ENCODE measurements at places on chromosomes 12 and 14.
A peak's percentile ranks its signal among the peaks of the same experiment; 100 is the strongest.

DNA sequence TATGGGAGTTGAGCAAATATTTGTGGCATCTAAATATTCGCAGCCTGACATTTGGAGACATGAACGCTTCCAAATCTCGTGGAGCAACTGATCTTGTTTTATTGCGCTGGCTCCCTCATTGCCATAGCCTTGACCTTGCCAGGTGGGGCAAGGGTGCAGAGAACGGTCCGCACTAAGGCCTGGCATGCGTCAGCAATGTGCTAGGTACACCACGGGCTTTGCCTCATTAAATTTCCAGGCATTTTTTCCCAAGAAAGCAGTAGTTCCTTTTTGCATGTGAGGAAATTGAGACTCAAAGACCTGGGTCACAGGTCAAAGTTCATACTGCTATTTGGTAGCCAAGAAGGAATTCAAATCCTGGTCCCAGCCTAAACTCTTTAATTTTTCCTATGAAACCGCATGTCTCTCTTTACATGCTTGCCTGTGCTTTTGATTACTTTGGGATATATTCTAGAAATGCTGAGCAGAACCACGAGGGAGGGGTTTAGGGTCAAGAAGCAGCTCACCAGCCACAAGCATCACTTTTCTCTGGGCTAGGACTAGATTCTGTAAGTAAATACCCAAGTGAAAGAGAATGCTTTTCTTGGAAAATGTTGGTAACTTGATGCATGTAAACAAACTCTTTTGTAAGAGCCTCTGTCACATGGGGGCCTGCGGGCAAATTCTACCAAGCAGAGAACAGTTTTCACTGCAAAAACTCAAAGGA is 891.6 kb downstream of the VRK1 start:
- no peak for DNase-seq

DNA sequence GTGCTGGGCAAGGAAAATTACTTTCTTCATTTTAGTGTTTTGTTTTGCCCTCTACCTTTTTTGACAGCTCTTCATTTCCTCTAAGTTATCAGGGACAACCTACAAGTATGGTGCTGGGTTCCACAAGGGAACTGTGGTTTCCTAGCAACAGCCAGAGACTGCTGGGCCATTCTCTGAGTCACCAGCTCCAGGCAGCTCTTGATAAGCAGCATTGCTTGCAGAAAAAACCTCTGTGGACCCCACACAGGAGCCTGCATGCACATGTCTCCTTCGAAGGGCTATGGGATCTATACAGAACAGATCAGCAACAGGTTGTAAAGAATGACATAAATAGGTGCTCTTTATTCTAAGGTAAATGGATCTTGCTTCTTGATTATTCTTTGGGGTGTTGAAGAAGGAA is 81.0 kb upstream of the CCDC196 start:
- DNase-seq: no peak

DNA sequence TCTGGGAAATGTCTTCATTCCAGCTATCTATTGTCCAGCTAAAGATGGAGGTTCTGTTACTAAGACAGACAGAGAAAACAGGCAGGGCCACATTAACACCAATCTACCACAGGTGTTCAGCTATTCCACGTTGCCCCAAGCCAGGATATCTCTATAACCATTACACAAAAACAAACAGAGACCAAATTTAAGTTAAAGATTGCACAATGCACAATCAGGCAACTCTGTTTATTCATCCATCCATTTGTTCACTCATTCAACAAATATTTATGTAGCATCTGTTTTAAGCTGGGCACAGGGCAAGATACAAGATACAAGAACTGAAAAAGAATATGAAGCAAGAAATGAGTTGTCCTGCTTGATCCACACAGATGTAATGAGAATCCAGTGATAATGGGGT is 629.0 kb downstream of the MED13L start:
- no peak for DNase-seq

DNA sequence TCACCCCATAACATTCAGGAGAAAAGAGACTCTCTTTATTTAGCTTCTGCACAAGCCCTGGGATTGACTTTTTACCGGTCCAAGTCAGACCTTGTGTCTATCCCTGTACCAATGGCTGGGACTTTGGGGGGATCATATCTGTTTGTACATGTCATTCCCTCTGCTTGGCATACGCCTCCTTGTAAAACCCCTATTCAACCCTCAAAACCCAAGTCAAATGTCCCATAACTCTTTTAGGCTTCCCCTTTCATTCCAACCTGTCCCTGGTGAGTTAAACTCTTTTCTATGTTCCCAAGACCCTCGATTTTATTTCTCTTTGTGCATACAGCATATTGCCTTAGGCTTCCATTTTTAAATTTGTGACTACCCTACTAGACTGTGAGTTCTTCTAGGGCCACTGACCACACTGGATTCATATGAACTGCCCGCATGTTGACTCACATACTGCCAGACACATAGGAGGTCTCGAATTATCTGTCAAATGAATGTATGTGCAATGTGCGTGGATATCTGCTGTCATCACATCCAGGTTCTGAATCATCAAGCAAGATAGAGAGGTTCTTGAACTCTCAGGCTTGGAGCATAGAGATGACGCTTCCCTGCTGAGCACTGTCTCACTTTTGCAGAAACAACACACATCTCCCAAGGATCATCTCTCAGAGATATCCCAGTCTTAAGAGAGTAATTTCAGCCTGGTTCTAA is 548.6 kb upstream of the TBX3 start:
- no peak for DNase-seq

GRCh38 chr14:79701371-79701770 is 509.9 kb downstream of the DIO2 start:
- DNase-seq: no peak

- no peak for DNase-seq
Measured at GRCh38 chr12:117041798-117042170, 57.4 kb downstream of the TESC start.

DNA sequence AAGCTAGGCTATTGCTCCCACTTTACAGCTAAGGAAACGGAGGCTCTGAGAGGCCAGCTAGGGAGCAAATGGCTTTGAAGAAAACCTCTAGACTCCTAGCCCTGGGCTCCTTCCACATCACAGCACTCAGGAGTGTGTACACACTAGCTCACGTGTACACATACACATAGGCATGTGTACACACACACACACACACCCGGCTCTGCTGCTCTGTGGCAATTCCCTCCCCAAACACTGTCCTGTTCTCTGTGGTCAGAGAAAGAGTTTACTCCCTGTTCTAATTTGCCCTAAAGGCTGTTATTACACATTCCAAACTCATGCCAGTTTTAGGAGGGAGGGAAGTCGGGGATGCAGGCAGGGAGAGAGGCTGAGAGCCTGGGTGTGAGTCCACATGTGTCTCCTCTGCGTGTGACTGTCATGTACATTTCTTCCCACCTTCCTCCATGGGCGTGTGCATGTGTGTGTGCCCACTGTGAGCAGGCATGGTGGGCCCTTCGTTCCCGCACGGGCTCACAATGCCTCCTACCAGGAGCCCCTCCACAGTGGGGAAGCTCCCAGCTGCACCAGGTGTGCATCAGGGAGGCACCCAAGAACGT is 14.2 kb downstream of the TRPV4 start:
- DNase-seq: no peak

DNA sequence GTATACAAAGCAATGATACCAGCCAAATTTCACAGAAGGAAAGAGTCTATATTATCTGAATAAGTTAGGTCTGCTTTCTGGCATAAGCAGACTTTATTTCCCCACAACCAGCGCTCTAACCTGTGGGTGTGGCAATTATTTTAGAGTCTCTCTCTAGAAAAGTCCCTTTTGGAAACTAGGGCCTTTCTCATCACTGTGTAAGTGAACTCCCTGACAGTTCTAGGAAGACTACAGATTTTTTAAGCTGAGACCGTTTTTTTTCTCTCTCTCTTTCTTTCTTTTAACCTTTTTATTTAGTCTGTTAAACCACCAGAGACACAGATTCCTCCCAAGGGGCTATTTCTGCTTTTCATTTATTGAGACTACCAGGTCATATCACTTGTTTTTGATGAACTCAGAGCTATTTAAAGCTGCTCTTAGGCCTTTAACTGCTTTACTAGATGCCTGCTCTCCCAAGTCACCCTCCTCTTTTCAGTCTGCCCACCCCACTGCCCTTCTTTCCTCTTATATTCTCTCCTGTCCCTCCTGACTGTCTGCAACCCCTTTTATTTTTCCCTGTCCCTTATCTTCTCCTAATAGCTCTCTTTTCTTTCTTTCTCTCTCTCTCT is 69.2 kb upstream of the ARHGAP5 start:
- no peak for DNase-seq

- DNase-seq: peak; percentile 63
Measured at GRCh38 chr14:58639842-58640484, 2.2 kb downstream of the DACT1 start.

GRCh38 chr14:73426877-73427276 is 31.5 kb downstream of the NUMB start:
- DNase-seq: no peak

Data from NCI-H146 (cell line).